ENCODE measurements at places on chromosomes 11 and 22.

- no peak for DNase-seq
Measured at GRCh38 chr11:77069969-77070582, 3.3 kb downstream of the CAPN5 start.

- DNase-seq, result peak; percentile 82
Measured at GRCh38 chr11:44094260-44094868, 1.1 kb upstream of the EXT2 start.

DNA sequence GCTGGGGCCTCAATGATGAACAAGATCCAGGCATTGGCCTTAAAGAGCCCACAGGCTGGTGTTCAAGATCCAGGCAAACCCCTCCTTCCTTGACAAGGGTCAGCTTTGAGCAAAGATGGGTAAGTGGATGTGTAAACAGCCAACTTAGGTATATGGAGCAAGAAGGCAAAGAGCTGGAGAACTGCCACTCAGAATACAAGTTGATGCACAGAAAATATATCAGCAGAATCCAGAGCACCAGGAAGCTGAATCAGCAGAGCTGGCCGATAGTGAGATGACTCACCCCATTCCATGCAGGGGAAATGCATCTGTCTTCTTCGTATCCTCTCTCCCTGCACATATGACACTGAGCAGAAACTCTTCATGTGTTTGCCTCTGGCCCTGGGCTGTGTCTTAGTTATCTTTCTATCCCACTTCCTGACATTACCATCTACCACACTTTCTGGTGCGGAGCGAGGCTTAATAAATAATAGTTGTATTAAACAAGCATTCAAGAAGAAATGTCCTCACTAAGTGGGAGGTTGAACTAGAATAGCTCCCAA is 57.8 kb downstream of the ENDOD1 start:
- no peak for DNase-seq

- DNase-seq, result no peak
Measured at GRCh38 chr22:45578524-45579147, 76.0 kb downstream of the FBLN1 start.

DNA sequence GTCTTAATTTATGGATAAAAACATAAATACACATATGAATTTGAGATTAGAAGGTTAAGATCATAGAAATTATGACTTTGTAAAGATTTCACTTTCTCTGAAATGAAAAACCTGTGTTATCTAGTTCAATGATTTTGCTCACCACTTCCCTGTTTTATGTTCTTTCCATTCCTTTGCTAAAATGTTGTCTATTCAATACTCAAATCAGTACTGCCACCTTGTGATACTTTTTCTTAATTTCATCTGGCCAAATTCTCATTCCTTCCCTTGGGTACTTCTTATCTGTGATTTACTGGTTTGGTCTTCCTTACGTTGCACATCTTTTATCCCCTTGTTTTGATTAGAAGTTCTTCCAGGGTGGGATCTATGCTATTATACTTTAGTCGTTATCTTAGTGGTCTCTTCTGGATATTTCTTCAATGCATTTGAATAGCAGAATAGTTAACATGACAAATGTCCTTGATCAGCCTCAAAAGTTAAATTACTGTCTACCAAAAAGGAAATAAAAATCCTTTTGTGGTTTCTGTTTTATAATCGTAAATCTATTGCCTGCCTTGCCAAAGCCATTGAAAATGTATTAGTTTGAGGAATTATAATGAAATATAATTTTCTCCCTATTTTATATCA is 197.0 kb downstream of the PGR start:
- DNase-seq, result peak; percentile 3

- DNase-seq, result no peak
Measured at GRCh38 chr22:49426098-49426497, 401.6 kb downstream of the BRD1 start.

- DNase-seq, result no peak
Measured at GRCh38 chr22:32527756-32528155, 53.1 kb downstream of the FBXO7 start.

GRCh38 chr11:15841931-15842740 is 514.2 kb downstream of the SOX6 start:
- no peak for DNase-seq

DNA sequence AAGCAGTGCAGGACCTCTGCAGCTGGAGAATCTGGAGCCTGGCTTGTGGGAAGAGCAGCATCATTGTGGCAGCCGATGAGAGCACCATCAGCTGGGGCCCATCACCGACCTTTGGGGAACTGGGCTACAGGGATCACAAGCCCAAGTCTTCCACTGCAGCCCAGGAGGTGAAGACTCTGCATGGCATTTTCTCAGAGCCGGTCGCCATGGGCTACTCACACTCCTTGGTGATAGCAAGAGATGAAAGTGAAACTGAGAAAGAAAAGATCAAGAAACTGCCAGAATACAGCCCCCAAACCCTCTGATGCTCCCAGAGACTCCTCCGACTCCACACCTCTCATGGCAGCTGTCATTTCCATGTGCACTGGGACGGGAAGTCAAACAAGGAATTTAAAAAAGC is 35.6 kb downstream of the ASRGL1 start:
- DNase-seq, result no peak

DNA sequence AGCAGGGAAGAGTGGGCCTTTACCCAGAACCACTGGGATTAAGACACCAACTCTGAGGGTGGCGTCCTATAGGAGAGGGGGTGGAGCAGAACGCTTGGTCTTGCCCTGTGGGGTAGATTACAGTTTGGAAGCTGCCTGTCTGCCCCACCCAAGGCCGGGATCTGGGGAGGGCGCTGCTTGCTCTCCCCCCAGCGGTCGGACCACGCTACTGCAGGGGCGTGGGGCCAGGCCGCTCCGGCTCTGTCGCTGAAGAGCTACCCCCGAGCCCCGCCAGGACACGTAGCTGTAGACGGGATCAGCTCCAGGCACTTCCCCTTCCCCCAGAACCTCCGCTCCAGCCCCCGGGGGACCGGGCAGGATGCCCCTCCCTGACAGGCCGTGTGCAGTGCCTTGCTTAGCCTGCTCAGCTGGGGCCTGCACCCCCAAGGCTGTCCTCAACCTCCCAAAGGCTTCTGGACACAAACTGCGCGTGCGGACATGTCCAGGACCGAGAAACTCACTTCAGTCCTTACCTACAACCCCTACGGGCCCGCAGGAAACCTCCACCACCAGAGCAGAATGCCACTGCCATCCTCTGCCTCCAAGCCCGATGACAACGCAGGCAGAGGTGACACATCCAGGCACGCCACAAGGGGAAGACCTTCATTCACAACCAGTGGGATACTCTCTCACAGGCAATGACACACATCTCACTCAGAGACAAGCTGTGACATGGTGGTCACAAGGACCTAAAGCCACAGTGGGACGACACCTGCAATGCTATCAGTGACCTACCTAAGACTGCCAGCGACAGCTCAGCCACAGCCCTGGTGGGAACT is 3.6 kb downstream of the AHNAK start:
- no peak for DNase-seq
